A549 treated with dexamethasone at 1 μM for 4 hours (cell line): ENCODE measurements at places on chromosomes 3 and 15. TPM values are rescaled to one million over a fixed set of nuclear protein-coding genes. Genes with fewer than 3 reads are reported as not detected.

The GOLGA8Q gene
- 0.09 to 0.17 TPM in 2 of 5 replicates, not detected in the others for total RNA-seq

The ARNT2 gene
- 14.0 to 19.3 TPM (median 18.0 TPM) in 5 replicates for total RNA-seq

The KNG1 gene
- 0.07 TPM in 1 of 5 replicates, not detected in the others for total RNA-seq

The LDHAL6B gene
- total RNA-seq = 0.05 TPM in 1 of 5 replicates, not detected in the others

The SH2D7 gene
- total RNA-seq = not detected in 5 replicates

The NAA80 gene
- total RNA-seq = 4.3 to 7.9 TPM (median 6.4 TPM) in 5 replicates

The KLHL40 gene
- total RNA-seq = not detected in 5 replicates

The PLS1 gene
- 9.6 to 12.7 TPM (median 10.8 TPM) in 5 replicates for total RNA-seq

The LTF gene
- total RNA-seq = not detected in 5 replicates

The SNX33 gene
- total RNA-seq = 12.2 to 17.0 TPM (median 15.4 TPM) in 5 replicates

The WDR93 gene
- total RNA-seq = 0.10 to 0.27 TPM (median 0.17 TPM) in 5 replicates

The TTLL13 gene
- total RNA-seq = 0.09 to 0.25 TPM (median 0.12 TPM) in 5 replicates

The NANOGP8 gene
- total RNA-seq = not detected in 5 replicates

The CAND2 gene
- total RNA-seq = 0.21 to 0.47 TPM (median 0.39 TPM) in 5 replicates

The IL17RB gene
- 0.41 to 1.00 TPM (median 0.69 TPM) in 5 replicates for total RNA-seq

The CMC1 gene
- 41.5 to 45.6 TPM (median 43.2 TPM) in 5 replicates for total RNA-seq

The ITIH1 gene
- total RNA-seq = 0.06 TPM in 1 of 5 replicates, not detected in the others

The ROBO2 gene
- not detected in 5 replicates for total RNA-seq

The TMEM40 gene
- total RNA-seq = 0.18 to 0.51 TPM (median 0.30 TPM) in 4 of 5 replicates, not detected in the other

The LXN gene
- 48.3 to 59.8 TPM (median 53.1 TPM) in 5 replicates for total RNA-seq

The CTXN2 gene
- 0.02 to 0.05 TPM (median 0.03 TPM) in 3 of 5 replicates, not detected in the others for total RNA-seq

The RBSN gene
- 9.0 to 11.7 TPM (median 10.8 TPM) in 5 replicates for total RNA-seq

The REC114 gene
- not detected in 5 replicates for total RNA-seq

The SETD2 gene
- total RNA-seq = 18.9 to 24.6 TPM (median 22.3 TPM) in 5 replicates

The ZNF774 gene
- 0.71 to 1.6 TPM (median 1.3 TPM) in 5 replicates for total RNA-seq

The MUSTN1 gene
- 0.14 to 0.31 TPM (median 0.16 TPM) in 4 of 5 replicates, not detected in the other for total RNA-seq

The FILIP1L gene
- total RNA-seq = 0.17 to 0.74 TPM (median 0.26 TPM) in 5 replicates

The SLCO2A1 gene
- 0.16 to 0.38 TPM (median 0.20 TPM) in 5 replicates for total RNA-seq

The CADM2 gene
- total RNA-seq = 0.09 to 0.27 TPM (median 0.18 TPM) in 5 replicates

The MCF2L2 gene
- total RNA-seq = 0.19 to 0.69 TPM (median 0.26 TPM) in 5 replicates

The ATP2B2 gene
- total RNA-seq = 0.05 to 0.14 TPM (median 0.13 TPM) in 5 replicates

The CCR9 gene
- total RNA-seq = 0.08 TPM in 1 of 5 replicates, not detected in the others

The ARID3B gene
- total RNA-seq = 2.9 to 3.7 TPM (median 3.1 TPM) in 5 replicates

The TMEM207 gene
- not detected in 5 replicates for total RNA-seq

The CYP1A2 gene
- total RNA-seq = not detected in 5 replicates

The SLC28A2 gene
- not detected in 5 replicates for total RNA-seq
